ENCODE measurements at places on chromosomes 11 and 22.

GRCh38 chr22:38963872-38964271, 6.5 kb downstream of the APOBEC3A start:
- DNase-seq: no peak

- no peak for DNase-seq
Measured at GRCh38 chr11:44003736-44004451, 43.9 kb upstream of the ACCSL start.

DNA sequence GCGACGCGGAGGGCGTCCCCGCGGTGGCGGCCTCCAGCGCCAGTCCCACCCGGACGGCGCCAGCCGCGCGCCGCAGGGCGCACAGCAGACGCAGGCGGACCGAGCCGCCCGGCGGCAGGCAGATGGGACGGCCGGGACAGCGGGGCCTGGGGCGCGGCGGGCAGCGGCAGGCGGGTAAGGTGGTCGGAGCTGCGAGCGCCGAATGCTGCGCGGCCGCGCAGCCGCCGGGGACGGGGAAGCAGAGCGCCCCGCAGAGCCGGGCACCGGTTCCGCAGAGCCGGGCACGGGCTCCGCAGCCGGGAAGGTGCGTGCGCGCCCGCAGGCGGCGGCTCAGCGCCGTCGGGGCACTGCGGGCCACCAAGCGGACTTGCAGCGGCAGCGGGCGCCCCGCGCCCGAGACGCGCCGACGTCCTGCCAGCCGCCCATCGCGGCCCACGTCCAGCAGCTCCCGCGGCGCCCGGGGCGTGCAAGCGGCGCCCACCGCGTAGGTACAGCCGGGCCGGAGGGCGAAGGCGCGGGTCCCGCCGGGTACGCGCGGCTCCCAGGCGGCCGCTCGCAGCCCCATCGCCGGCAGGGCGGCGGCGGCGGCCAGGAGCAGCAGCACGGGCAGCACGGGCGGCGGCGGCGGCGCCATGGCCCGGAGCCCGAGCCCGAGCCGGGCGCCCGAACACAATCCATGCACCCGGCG, 739 bp downstream of the CELSR1 start:
- DNase-seq: no peak

GRCh38 chr22:38016182-38017151, 32.1 kb upstream of the SOX10 start:
- DNase-seq: peak; percentile 40

DNA sequence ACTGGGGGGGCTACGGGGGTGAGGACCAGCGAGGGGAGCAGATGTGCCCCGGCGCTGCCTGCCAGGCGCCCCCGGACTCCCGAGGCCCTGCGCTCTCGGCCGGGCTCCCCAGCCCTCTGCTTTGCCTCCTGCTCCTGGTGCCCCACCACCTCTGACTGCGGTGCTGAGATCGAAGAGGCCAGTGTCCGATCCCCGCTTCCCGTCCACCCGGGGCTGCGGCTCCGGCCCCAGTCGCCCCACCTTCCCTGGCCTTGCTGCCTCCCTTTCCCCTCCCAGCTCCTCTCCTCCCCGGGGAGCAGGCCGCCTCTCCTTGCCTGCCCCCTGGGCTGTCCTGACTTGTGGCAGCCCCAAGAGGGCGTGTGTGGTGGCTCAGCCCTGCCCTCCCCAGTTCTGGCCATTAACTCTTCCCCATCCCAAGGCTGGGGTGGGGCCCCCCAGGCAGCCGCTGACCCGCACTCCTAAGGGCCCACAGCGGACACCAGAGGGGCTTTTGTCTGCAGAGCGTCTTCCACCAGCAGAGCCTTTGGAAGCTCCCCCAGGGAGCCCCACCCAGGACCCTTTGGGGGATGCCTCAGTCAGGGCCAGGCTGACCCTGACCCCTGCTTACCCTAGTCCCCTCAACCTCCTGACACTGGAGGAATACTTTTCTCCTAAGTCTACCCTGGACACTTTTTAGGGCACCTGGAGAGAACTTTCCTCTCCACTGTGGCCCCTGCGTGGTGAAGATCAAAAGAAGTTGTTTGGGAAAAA, 16.6 kb downstream of the RTN4RL2 start:
- DNase-seq: no peak

DNA sequence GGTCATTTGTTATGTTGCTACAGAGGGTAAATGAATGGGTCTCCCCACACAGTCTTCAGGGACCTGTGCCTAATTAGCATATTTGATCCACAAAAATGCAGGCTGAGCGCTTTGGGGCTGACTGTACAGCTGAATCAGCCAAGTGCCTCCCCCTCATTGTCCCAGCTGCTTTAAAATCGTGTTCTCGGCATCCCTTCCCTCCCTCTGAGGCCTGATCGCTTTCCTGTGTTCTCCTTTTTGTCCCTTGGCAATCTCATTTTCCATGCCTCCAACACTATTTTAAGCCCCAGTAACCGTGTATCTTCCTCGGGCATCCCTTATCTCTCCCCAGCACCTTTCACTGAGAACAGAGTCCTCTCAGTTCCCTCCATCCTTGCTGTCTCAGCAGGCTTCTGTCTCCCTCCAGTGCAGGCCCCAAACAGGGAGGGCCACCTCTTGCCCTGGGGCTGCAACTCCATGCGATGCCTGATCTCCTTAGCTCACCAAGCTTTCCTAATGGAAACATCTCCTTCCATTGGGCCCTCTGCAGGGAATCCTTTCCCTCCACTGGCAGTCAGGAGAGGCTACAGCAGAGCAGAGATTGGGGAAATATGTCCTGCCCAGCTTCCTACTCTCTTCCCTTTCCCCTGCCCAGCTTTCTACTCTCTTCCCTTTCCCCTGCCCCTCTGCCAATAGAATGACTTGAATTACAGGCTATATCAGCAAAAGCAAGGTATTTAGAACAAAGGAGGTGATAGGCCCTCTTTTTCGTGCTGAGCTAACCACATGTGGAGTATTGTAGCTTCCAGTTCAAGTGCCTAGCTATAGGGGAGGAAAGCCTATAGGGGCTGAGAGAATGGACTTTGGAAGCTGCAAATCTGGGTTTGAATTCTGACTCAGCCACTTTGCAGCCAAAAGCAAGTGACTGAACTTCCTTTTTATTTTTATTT, 13.8 kb downstream of the UQCR10 start:
- DNase-seq: no peak

DNA sequence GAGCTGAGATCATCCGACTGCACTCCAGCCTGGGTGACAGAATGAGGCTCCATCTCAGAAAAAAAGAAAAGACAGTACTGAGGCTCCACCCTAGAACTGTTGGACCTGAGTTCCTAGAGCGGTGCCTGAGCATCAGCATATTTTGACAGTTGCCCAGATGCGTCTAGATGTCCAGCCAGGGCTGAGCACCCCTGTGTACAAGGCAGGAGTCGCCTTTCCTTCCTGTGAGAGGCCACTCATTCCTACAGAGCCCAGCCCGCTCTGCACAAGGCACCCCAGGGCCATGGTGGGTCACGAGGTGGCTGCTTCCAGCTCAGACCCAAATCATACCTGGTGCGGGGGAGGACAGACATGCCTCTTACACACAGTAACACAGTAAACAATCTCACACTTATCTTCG, 15.9 kb downstream of the SAMM50 start:
- no peak for DNase-seq

GRCh38 chr11:129319751-129320150, 55.9 kb upstream of the BARX2 start:
- DNase-seq: no peak

GRCh38 chr11:91160661-91161060, 937.8 kb upstream of the CHORDC1 start:
- DNase-seq: no peak

GRCh38 chr22:29872989-29873388, 10.0 kb upstream of the MTMR3 start:
- DNase-seq: no peak

- no peak for DNase-seq
Measured at GRCh38 chr11:18770479-18771125, 21.0 kb downstream of the PTPN5 start.

DNA sequence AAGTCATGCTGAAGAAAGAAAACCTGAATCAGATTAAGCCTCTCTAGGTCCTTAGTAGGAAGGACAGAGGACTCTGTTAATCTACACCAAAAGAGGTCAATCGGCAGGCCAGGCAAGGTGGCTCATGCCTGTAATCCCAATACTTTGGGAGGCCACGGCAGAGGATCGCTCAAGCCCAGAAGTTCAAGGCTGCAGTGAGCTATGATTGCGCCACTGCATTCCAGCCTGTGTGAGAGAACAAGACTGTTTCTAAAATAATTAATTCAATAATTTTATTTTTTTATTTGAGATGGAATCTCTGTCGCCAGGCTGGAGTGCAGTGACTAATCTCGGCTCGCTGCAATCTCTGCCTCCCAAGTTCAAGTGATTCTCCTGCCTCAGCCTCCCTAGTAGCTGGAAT, 4.5 kb downstream of the XRCC6 start:
- DNase-seq: no peak

GRCh38 chr11:20671856-20672546, 2.6 kb downstream of the NELL1 start:
- DNase-seq: no peak

DNA sequence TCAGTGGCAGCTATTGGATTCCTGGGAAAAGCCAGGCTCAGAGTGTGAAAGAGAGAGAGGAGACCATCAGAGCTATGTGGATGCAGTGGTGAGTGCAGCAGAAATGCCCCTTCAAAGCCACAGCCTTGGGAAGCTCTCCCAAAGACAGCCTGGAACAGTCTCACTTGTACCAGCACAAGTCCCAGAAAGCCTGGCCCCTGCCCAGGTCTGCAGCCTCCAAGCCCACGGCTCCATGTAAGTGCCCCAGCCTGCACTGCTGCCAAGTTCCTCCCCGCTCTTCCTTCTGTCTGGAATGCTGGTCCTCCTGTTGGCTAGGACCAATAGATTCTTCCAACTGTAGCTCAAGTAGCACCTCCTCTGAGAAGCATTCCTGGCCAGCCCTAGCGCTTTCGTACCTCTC, 539.7 kb downstream of the MIAT start:
- DNase-seq: no peak
